Activated T-cell treated with anti-CD3 and anti-CD28 coated beads for 48 hours (primary cell): ENCODE measurements at places on chromosomes 4 and X.

DNA sequence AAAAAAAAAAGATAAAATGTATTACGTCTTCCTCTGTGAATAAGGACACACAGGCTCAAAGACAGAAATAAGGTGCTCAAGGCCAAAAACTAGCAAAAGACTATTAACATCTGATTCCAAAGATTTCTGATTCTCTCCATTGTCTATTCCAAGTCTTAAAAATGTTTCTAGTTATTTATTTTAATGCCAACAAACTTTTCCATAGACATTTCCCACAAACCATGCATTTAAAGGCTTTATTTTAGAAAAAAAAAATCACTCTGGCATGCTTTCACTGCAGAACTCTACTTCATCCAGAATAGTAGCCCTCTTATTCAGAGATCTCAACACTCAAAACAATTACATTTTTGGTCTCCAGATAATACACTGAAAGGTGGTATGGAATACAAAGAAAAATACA lies 545.0 kb upstream of the TENM3 start:
- DNase-seq: no peak

DNA sequence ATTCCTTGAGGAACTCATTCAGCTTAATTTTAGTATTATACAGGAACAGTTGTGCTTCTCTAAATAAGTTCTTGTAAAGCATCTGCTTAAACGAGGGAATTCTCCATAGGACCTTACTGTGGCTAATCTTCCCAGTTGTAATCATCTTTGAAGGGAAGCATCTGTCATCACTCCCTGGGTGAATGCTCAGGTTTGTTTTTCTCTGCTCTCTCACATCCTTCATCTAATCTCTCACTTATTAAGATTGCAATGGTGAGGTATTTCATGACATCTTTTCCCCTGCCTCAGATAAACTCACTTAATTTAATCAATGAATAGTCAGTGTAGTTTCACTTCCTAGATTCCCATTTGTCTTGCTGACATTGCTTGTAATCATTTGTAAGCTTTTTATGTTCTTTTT lies 121.8 kb upstream of the ADAMTS3 start:
- DNase-seq: no peak

GRCh38 chr4:138981930-138982390 lies 33.6 kb upstream of the NOCT start:
- no peak for DNase-seq

DNA sequence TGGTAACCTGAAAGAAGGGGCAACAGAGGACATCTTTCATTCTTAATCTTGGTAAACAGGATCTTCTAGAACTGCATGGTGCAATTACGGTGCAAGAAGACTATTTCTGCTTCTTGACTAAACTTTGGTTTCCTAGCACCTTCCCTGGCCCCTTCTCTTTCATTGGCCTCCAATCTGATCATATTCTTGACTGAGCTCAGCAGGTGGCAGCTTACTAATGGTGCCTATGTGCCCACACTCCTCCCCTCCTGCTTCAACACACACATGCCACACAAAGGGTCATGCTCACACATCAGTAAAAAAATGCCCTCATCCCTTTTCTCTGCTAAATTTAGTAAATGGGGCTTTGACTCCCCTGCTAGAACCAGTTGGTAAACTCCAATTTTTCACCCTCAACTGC lies 400.5 kb upstream of the MAOA start:
- no peak for DNase-seq

DNA sequence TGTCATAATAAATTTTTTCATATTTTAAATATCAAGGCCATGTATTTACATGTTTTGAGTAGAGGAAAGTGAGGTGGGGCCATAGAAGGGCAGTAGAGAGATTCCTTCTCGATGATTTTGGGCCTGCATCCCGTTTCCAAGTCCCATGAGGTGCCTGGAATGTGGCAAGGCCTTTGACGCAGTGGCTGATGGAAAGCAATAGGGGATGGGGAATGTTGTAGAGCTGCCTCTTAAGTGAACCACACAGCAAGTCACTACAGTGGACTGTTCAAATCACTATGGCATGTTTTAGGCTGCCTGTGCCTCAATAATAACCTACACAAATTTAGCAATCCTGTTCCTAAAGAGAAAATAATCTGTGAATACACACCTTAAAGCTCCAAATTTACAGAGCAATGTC lies 48.3 kb downstream of the ANXA5 start:
- no peak for DNase-seq

DNA sequence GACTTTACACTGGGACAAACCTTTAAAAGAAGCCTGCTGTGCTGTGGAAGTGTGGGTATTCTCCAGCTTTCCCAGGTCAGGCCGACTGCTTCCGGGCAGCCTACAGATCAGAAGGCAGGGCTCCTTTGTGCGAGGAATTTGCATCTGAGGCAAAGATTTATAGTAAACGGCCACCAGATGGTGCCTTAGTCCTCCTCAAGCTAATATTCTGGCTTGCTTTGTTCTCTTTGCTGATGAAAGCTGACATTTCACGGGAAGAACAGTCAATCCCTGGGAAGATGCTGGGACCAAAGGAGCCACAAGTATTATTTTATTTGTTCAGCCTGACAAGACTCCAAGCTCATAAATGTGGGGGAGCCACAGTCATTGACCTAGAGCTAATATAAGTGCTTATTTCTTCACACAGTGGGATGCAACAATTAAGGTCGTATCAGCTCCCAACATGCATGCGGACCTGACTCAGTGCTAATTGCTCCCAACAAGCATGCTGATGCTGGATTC lies 120.7 kb upstream of the TRIM2 start:
- no peak for DNase-seq

DNA sequence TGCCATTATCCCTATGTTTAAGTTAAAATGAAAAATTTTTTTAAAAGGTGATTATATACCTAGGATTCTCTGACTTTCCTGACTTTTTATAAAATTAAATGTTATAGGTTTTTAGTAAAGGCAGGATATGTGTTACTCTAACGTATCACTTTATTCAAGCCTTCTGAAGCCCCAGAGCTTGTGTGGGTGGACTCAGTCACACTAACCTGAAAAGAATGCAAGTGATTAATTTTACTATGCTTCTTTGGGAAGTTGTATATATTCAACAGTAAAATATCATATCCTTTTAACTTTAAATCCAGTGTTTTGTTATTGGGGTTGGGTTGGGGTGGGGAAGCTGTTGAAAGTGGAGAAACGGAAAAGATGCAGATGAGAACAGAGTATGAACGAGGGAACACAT lies 22.8 kb downstream of the PDLIM3 start:
- DNase-seq: no peak

DNA sequence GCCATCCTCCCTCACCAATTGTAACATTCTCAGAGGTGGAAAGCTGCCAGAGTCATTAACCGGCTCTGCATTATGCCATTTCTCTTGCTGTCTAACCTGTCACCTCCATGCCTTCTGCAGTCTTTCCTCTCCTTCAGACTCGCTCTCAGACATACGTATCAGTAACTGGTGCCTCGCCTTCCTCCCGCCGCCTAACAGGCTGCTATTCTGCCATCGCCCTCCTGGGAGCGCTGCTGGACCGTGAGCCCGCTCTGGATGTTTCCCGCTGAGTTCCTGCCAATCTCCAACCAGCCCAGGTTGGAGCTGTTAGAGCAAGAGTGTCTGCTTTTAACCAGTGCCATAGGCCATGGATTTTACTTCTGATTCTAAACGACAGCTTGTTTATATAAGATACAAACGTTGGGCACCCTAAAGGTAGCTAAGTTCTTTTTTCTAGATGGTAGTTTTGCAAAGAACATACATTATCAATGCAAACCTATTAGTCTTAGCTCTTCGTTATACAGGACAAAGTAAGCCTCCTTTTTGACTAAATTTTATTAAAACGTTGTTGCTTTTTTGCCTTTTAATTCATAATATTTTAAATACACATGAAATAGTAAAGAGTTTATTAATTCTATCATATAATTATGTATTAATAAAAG lies 59.5 kb upstream of the NEIL3 start:
- DNase-seq: peak; percentile 58

- peak; percentile 74 for DNase-seq
These were observed 52.3 kb upstream of the PDLIM3 start for GRCh38 chr4:185587427-185588161.

DNA sequence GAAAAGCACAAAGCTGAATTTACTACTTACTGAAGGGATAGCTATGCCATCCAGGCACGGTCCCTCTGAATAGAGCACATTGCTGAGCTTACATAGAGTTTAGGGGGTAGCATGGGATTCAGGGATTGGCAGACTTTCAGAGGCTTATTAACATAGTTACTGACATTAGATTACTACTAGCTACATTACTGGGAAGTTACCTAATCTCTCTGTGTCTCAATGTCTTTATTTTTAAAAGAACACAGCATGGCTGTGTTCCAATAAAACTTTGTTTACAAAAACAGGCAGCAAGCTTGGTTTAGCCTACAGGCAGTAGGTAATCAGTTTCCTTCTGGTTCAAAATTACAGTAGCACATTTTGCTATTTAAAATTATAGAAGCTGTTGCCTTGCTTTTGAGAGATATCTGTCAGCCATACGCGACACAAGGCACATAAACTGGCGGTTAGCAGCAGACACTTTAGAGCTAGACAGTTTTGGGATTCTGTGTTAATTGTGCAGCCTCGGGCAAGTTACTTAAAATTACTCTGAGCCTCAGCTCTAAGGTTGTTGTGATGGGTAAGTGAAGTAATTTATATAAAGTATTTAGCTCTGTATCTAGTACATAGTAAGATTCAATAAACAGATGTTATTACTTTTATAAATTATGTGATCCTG lies 6.9 kb downstream of the KLHL8 start:
- DNase-seq: no peak

GRCh38 chr4:174273930-174274329 lies 9.5 kb downstream of the FBXO8 start:
- DNase-seq: no peak

DNA sequence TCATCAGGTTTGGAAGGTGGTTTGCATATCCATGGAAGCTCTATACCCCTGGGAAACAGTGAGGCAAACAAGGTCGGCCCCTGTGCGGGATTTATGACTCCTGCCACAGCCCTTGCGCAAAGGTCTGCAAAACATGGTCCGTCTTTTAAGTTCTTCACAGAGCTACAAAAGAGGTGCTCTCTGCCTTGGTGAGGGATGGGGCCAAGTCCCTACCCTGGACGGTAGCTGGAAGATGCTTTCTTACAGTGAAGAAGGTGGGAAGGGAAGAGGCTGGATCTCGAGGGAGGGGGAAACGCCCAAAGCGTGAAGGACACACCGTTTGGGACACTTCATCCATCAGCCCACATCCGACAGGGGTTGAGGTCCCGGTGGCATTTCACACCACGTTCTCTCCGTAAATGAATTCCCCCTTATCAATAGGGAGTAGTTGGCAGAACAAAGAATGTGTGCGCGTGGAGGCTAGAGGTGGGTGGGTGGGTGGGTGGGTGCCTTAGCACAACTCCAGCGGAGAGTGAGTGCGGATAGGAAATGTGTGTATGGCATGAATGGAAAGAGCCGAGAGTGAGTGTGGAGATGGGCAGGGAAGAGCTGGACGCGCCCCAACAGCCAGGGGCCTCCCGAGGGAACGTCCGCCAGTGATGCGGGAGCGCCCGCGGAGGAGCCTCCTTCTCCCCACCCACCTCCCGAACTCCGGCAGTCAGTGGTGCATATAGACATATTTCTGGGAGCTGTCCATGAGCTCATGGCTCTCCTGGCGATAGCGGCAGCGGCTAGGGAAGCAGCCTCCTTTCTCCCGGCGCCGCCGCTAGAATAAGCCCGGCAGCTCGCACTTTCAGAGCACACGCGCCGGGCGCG lies 68.3 kb downstream of the LARP7 start:
- no peak for DNase-seq

DNA sequence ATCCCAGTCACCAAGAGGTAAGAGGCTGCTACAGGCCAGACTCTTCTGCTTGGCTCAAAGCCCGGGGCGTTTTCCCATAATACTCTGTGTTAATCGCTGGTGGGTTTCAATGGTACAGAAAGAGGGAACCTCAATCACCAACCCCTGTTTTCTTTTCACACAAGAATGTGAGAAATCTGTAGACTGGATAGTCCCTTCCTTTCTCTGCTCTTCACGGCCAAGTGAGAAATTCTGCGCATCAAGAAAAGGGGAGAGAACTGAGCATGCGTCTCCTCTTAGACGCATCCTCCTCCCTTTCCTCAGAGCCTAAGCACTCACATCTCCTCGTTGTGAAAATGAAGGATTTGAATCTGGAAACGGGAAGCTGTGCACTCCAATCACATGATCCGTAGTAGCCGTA lies 64.7 kb downstream of the CLNK start:
- no peak for DNase-seq

- DNase-seq: no peak
These were observed 71.2 kb downstream of the SUPT20HL2 start for GRCh38 chrX:24242649-24243175.

DNA sequence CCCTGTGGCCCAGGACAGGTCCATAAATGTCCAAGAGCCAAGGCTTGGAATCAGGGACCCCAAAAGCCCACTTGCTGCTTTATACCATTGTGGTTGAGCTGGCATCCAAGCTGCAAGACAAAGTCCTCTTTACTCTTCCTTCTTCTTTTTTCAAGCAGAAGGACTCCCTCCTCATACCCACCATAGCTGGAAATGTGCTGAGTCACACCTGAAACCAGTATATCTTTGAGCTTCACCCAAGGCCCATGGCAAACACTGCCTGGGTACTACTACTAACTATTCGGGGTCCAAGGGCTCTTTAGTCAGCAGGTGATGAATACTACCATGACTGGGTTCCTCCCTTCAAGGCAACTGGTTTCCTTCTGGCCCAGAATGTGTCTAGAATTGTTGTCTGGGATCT lies 37.3 kb upstream of the NMU start:
- no peak for DNase-seq

GRCh38 chr4:8707045-8707781 lies 114.6 kb downstream of the CPZ start:
- DNase-seq: no peak

- DNase-seq: no peak
These were observed 19.8 kb upstream of the TMLHE start for GRCh38 chrX:155632431-155633100.

- no peak for DNase-seq
These were observed 305.3 kb downstream of the TRIML1 start for GRCh38 chr4:188444500-188444899.
